ENCODE measurements at places on chromosomes 1 and 21. TPM values are rescaled to one million over a fixed set of nuclear protein-coding genes. Genes with fewer than 3 reads are reported as not detected.

DNA sequence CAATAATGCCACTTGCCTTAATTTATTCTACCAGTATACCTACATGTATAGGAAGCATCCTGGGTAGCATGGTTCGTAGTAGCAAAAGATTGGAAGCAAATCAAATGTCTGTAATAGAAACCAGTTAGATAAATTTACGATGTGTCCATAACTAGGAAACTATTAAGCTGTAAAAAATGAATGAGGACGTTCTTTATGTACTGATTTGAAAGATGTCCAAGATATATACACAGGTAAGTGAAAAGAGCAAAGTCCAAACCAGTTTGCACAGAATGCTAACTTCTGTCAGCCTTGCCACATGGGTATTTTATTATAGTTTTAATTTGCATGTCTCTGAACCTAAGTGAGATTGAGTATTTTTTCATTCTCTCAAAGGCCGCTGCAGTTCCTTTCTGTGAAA is 251.8 kb upstream of the IRF2BP2 start:
- no peaks in the 10 kb centered on the region for H3K27me3 ChIP-seq
- no peak for DNase-seq
- H3K4me3 ChIP-seq, result no peak overlapping the region
- no peaks in the 10 kb centered on the region for H3K36me3 ChIP-seq
- H3K27ac ChIP-seq, result peak overlapping the region; percentile 88

- no peak for DNase-seq
- H3K36me3 ChIP-seq, result no peaks in the 10 kb centered on the region
- H3K27me3 ChIP-seq, result peaks cover 81% of the 10 kb centered on the region
- H3K4me1 ChIP-seq, result no peaks in the 10 kb centered on the region
- H3K4me3 ChIP-seq, result no peak overlapping the region
These were observed 109.9 kb downstream of the IGSF21 start for GRCh38 chr1:18217398-18218043.

Gene NTRK1
- 1.0 TPM for total RNA-seq

GRCh38 chr1:219927956-219928790 is at the start of gene SLC30A10:
Gene SLC30A10 (minus strand): TSS chr1:219928557. CDS start chr1:219928440, 117 bp downstream.
- no peak within 1 kb of the TSS for H3K27ac ChIP-seq
- peaks cover 60% of the 10 kb centered on the region for H3K27me3 ChIP-seq

Gene PITHD1
- 40.3 TPM for total RNA-seq

Gene ZNF496
- 12.8 TPM for total RNA-seq

GRCh38 chr1:183952101-183952500 is 85.4 kb downstream of the COLGALT2 start:
- peaks cover 23% of the 10 kb centered on the region for H3K4me1 ChIP-seq
- peak overlapping the region; percentile 77 for H3K27ac ChIP-seq
- H3K36me3 ChIP-seq, result peaks cover 21% of the 10 kb centered on the region

DNA sequence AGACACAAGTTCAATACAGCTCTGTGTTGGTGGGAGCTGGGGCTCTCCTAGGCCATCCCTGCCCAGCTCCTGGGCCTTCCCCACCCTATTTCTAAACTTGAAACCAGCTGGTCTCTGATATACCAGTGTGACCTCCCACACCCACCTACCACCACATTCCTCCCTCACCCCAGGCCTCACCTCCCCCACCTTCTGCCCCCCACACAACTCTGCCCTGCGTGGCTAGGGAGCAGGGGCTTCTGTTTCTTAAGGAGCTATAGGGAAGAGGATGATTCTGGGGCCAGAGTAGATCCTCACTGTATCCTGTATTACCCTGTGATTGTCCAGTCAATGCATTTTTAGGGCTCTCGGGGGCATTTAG is 16.5 kb downstream of the NES start:
- H3K4me3 ChIP-seq, result peak overlapping the region; percentile 54
- peaks cover 88% of the 10 kb centered on the region for H3K4me1 ChIP-seq
- DNase-seq, result no peak
- no peaks in the 10 kb centered on the region for H3K36me3 ChIP-seq
- H3K27me3 ChIP-seq, result peaks cover 22% of the 10 kb centered on the region

DNA sequence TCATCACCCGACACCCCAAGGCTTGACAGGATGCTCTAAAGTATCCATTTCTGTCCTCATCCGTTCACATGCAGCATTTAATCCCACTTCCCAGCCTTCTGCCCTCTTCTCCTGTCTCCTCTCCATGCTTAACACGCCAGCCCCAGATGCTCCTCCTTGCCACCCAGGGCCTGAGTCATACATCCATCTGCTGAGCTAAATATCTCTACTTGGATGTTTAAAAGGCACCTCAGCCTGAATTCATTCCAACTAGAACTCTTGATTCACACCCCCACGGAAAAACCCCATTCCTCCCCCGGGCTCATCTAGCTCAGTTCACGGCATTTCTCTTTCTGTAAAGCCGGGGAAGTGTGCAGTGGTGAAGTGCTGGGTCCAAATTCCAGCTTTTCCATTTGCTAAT is 27.7 kb downstream of the TEX35 start:
- H3K27ac ChIP-seq, result no peak overlapping the region
- H3K27me3 ChIP-seq, result no peaks in the 10 kb centered on the region
- no peak overlapping the region for H3K4me3 ChIP-seq
- no peak for DNase-seq
- peaks cover 62% of the 10 kb centered on the region for H3K4me1 ChIP-seq

DNA sequence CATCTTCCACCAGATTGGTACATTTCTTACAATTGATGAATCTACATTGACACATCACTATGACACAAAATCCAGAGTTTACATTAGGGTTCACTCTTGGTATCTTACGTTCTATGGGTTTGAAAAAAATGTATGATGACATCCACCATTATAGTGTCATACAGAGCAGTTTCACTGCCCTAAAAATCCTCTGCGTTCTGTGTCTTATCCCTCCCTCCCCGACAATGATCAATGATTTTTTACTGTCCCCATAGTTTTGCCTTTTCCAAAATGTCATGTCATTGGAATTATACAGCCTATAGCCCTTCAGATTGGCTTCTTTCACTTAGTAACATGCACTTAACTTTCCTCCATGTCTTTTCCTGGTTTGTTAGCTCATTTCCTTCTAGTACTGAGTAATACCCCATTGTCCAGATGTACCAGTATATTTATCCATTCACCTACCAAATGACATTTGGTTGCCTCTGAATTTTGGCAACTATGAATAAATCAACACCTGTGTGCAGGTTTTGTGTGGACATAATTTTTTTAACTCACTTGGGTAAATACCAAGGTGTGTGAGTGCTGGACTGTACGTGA is 80.9 kb upstream of the CDC42BPA start:
- H3K27ac ChIP-seq, result no peak overlapping the region
- no peak for DNase-seq
- H3K4me1 ChIP-seq, result no peaks in the 10 kb centered on the region
- H3K36me3 ChIP-seq, result no peaks in the 10 kb centered on the region
- H3K27me3 ChIP-seq, result no peaks in the 10 kb centered on the region

- H3K36me3 ChIP-seq, result no peaks in the 10 kb centered on the region
- peak overlapping the region; percentile 61 for H3K27ac ChIP-seq
- no peaks in the 10 kb centered on the region for H3K27me3 ChIP-seq
- no peaks in the 10 kb centered on the region for H3K4me1 ChIP-seq
These were observed 34.0 kb upstream of the ADGRL4 start for GRCh38 chr1:79040424-79041082.

DNA sequence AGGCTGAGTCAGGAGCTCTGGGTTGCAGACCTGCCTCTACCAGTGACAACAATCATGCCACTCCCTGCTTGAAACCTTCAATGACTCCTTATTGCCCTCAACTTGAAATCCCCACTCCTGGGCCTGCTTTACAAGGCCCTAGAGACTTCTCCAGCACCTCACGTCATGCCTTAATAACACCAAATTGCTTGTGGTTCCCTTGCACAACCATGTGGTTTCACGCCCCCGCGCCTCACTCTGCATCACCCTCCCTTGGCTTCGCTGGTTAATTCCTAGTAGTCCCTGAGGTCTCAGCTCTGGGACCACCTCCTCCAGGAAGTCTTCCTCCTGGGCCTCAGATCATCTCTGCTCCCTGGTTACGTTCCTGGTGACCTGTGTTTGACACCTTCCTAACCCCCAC is 33.0 kb downstream of the EPHA2 start:
- H3K36me3 ChIP-seq, result peaks cover 38% of the 10 kb centered on the region
- H3K27me3 ChIP-seq, result no peaks in the 10 kb centered on the region
- no peak overlapping the region for H3K4me3 ChIP-seq
- H3K27ac ChIP-seq, result no peak overlapping the region
- DNase-seq, result no peak

DNA sequence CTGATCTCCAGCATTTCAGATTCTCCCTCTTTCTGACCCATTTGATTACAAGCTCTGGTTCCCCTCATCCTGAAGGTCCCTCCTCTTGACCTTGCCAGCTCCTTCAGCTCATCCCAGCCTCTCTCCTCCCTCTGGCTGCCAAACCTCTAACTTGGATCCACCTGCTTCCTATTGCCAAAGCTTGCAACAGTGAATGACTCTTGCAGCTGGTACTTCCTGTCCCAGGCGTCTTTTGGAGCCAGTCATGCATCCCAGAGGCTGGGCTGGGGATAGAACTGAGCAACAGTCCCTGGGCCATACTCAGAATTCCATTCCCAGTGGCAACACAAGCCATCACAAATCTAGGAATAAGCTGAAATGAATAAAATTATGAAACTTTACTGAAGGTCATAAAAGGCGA is 27.7 kb upstream of the SPOCD1 start:
- H3K4me3 ChIP-seq, result no peak overlapping the region
- no peak for DNase-seq
- no peaks in the 10 kb centered on the region for H3K4me1 ChIP-seq
- H3K36me3 ChIP-seq, result no peaks in the 10 kb centered on the region

DNA sequence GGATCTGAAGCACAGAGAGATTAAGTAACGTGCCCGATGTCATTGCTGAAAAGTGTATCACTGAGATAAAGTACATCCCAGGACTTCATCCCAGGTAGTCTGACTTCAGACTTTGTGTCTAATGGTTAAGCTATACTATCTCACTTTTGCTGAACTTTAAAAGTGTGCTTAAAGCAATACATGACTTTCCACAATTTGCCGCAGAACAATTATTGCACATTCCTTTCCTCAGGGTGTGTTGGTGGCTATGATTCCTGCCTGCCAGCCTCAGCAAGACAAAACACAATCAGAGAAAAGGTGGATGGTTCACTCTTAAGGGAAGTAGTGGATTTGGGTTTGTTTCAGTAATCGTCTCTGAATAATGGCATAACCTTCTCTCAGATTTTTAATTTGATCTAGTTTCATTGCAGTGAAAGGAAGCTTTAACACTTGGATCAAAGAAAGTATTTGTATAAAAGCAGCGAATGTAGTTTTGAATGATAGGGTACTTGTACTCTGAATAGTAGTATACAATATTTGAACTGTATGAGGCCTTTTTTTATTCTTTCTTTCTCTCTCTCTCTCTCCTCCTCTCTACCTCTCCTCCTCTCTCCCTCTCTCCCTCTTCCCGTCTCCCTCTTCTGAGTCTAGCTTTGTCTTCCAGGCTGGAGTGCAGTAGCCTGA is 47.0 kb downstream of the CNST start:
- no peak overlapping the region for H3K4me3 ChIP-seq
- H3K4me1 ChIP-seq, result peaks cover 79% of the 10 kb centered on the region
- no peaks in the 10 kb centered on the region for H3K27me3 ChIP-seq
- no peak for DNase-seq
- no peak overlapping the region for H3K27ac ChIP-seq
- H3K36me3 ChIP-seq, result no peaks in the 10 kb centered on the region

DNA sequence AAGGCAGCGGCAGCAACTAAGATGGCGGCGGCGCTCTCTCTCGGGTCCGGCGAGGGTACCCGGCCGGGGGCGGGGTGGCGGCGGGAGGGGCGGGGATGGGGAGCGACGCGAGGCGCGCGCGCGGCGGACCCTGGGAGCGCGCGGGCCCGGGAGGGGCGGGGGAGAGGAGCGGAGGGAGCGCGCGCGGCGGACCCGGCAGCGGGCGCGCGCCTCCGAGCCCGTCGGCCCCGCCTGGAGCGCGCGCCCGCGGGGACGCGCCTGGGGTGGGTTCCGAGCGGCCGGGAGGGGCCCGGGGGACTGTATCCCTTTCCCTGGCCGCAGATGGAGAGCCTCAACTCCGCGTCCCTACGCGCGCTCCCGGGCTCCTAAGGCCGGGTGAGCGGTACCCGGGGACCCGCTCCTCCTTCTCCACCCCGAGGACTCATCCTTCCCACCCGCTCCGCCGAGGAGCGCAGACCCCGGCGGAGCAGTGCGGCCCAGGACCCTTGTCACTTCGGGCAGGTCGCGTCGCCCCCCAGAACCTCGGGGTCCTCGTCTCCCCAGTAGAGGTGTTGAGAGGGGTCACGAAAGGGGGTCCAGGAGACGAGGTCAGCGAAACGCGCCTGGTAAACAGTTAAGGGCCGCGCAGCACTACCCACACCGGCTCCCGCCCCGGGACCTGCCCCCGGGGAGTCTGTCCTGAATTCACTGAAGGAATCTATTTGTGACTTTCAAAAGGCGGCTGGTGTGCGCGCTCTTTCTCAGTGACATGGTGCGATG is at the start of gene CLSTN1:
TSS of gene CLSTN1 (minus strand) at position 23 of the 759 bp plus-strand sequence. CDS start 232 bp downstream, outside the sequence.
- peak; percentile 92 for DNase-seq
- peak within 1 kb of the TSS; percentile 90 for H3K27ac ChIP-seq
- peaks cover 42% of the 10 kb centered on the region for H3K4me1 ChIP-seq
- peak within 1 kb of the TSS; percentile 97 for H3K4me3 ChIP-seq
- no peaks in the 10 kb centered on the region for H3K27me3 ChIP-seq

GRCh38 chr1:1033731-1034438 is 14.0 kb downstream of the AGRN start:
- peaks cover 30% of the 10 kb centered on the region for H3K4me1 ChIP-seq
- peaks cover 56% of the 10 kb centered on the region for H3K27me3 ChIP-seq
- H3K4me3 ChIP-seq, result peak overlapping the region; percentile 68
- no peak for DNase-seq

Gene CFHR1
- not detected for total RNA-seq

- no peak overlapping the region for H3K4me3 ChIP-seq
- no peaks in the 10 kb centered on the region for H3K36me3 ChIP-seq
- H3K27ac ChIP-seq, result no peak overlapping the region
- peaks cover 23% of the 10 kb centered on the region for H3K27me3 ChIP-seq
- DNase-seq, result peak; percentile 56
These were observed 28.5 kb upstream of the PKP1 start for GRCh38 chr1:201254625-201255478.

GRCh38 chr1:109762821-109763645 is 690 bp downstream of the EPS8L3 start:
- no peak overlapping the region for H3K4me3 ChIP-seq
- H3K36me3 ChIP-seq, result no peaks in the 10 kb centered on the region
- H3K4me1 ChIP-seq, result peaks cover 19% of the 10 kb centered on the region
- no peaks in the 10 kb centered on the region for H3K27me3 ChIP-seq
- H3K27ac ChIP-seq, result no peak overlapping the region

Gene TNN
- not detected for total RNA-seq

DNA sequence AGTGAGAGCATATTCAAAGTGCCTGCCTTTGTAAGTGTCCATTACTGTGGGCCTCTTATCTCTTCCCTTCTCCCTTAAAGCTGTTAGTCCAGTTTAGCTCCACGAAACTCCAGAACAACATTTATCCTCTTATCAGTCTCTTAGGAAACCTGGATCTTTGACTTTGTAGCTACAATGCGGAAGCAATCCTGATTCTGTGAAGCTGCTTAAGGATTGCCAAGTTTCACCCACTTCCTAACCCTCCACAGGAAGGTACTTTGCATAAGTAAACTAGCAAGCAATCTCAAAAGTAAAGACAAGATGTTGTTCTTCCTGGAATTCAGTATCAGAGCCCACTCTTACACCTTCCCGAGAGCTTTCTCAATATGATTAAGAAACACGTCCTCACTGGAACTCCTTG is 164.9 kb upstream of the USP25 start:
- H3K27ac ChIP-seq, result no peak overlapping the region
- DNase-seq, result no peak
- no peak overlapping the region for H3K4me3 ChIP-seq
